ENCODE measurements at places on chromosomes 3 and 15.
A peak's percentile ranks its signal among the peaks of the same experiment; 100 is the strongest.

GRCh38 chr3:127615631-127616305, 13.2 kb upstream of the PODXL2 start:
- DNase-seq = no peak

- DNase-seq = no peak
Measured at GRCh38 chr15:62928242-62928999, 114.1 kb upstream of the TPM1 start.

DNA sequence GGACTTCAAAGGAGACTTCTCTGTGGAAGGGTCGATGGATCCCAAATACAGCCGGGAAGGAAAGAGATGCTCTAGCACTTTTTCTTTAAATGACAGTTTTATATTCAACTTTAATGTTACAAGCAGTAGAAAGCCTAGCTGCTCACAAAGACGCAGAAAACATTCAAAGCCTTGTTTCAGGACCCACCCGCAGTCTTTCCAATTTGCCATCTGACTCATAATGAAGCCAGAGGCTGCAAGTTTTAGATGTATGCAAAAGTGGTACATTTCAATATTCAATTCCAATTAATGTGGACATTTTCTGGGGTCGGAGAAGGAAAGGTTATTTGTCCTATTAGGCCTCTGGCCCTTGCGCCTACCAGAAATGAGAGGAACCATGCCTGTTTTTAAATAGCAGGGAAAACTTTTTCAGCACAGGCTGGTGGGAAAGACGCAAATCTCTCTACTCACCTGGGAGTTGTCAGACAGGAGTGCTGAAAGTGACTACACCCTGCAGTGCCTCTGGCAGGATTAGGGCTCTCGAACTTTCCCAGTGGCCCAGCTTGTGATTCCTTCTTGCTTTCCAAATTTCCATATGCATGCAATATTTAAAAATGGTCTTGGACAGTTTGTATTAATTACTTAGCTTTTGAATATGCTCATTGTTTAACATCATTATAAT, 117.4 kb upstream of the MBNL1 start:
- no peak for DNase-seq

DNA sequence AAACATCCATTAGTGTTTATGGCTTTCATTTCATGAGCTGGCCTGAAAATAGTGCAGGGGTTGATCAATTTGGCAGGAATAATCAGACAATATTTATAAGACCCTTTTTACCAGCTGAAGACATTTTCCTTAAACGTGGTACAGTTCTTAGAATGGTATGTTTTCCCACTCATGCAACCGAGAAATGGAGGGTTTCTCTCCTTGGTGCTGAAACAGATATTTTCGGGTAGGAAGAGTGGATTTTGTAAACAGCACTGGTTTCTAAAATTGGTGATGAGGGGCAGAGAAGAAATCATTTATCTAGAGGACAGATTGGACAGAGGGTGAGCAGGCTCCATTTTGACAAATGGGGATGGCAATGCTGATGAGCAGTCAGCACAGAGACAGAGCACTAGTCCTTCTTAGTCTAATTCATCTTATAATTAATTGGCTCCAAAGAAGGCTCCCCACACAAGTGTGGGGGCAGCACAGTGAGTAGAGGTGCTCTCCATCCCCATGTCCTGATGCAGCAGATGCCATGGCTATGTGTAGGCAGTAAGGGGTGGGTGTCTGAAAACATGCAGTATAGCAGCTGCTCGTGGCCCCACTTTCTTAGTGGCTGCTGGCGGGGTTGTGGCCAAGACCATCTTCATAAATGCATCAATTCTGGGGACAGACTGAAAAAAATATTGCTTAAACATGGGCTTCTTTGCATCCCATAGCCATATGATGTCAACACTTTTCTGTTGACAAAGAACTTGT, 18.1 kb upstream of the SLC7A14 start:
- no peak for DNase-seq

- no peak for DNase-seq
Measured at GRCh38 chr15:41940441-41940857, 31.9 kb downstream of the EHD4 start.

DNA sequence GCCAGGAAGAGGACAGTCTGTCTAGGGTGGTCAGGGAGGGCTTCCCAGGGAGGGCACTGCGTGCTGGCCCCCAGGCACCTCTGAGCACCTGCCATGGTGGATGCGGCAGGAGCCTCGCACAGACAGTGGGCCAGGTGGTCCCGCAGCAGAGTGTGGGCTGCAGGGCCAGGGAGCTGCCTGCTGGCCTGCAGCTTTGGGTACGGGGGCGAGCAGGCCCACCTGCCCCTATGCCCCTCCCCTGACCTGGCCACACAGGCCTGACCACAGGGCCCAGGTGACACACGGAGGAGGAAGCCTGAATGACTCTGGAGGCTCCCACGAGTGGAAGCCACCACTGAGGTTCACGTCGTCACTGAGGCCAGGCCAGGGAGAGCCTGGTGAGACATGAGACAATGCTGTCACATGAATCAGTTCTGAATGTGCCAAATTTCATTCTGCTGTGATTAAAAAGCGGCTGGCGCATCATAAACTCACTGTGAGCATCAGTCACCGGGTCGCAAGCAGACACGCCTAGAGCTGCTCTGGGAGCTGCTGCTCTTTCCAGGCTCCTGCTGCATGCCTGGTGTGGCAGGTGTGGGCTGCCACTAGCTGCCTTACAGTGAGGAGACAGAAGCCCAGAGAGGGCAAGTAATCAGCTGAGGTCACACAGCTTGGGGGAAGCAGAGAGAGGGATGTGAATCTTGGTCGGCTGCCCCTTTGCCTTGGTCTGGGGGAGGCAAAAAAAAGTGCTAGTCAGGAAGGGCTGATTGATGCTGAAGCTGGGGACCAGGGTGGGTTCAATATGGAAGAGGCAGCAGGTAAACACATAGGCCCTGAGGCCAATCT, 39.5 kb upstream of the IQSEC1 start:
- no peak for DNase-seq

- no peak for DNase-seq
Measured at GRCh38 chr3:155179437-155179827, 99.3 kb downstream of the MME start.

DNA sequence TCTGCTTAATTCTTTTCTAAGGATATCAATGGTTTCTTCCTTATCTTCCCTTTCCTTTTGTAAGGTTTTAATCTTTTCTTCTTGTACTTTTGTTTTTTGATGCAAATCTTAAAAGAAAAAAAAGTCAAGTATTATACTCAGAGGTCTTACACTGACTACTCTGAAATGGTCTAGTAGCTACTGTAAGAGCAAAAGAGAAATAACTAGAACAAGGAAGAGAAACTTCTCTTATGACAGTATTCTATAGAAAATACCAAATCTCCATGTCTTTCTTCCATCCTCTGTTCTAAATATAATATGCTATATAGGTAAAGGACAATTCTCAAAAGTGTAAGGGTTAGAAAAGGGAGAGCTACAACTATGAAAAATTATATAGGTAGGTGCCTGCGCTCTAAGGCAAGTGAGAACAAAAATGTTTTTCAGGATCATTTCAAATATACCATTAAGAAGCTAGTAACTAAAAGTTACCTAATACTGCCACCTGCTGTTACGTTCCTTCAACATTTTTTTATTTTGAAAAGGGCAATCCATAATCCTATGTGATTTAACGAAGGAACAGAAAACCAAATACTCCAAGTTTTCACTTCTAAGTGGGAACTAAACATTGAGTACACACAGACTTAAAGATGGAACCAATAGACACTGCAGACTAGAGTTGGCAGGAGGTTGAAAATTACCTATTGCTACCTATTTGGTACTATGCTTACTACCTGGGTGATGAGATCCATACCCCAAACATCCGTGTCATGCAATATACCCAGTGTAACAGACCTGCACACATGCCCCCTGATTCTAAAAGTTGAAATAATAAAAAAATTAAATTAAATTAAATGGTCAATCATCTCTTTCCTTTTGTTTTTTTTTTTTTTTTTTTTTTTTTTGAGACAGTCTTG, 36.7 kb downstream of the CIP2A start:
- DNase-seq = no peak

DNA sequence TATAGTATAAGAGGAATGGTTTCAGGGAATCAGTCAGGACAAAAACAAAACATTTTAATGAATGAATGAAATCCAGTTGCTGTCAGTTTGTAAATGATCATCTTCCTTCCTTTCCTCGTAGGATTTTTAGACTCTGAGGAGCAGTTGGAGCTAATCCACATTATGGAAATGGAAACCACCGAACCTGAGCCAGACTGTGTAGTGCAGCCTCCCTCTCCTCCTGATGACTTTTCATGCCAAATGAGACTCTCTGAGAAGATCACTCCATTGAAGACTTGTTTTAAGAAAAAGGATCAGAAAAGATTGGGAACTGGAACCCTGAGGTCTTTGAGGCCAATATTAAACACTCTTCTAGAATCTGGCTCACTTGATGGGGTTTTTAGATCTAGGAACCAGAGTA, 3.1 kb downstream of the TIPARP start:
- no peak for DNase-seq

DNA sequence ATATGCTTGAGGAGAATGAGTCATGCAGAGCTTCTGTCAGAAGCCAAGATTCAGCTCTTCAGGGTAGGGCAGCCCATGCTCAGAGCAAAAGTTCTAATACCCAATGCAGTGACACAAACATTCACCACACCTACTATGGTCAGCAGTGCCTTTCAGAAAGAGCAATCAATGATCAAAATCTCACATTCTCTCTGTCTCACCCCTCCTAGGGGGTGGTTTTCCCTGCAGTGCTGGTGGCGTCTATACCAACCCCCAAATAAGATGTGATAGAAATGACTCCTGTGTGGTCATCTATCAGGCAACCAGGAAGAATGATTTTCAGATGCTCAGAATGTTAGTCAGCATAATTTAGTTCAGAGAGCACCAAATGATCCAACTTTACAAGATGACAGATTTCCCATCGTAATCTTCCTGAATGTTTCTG, 385.3 kb downstream of the NTRK3 start:
- no peak for DNase-seq

DNA sequence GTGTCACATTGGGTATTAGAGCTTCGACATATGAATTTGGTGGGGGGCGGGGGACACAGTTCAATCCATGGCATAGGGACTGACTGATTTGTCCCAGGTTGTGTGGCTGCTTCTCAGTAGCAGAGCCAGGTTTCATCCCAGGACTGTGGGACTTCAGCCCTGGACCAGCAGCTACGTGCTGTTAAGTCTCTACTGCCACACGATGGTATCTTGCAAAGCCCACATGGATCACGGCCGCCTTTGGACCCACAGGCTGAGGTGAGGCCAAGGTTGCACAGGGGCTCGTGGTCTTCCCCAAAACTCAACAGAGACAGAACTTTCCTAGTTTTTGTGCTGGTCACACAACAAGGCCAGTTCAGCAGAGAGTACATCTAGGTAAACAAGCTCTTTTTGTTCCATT, 97.4 kb downstream of the LRRK1 start:
- DNase-seq = no peak

DNA sequence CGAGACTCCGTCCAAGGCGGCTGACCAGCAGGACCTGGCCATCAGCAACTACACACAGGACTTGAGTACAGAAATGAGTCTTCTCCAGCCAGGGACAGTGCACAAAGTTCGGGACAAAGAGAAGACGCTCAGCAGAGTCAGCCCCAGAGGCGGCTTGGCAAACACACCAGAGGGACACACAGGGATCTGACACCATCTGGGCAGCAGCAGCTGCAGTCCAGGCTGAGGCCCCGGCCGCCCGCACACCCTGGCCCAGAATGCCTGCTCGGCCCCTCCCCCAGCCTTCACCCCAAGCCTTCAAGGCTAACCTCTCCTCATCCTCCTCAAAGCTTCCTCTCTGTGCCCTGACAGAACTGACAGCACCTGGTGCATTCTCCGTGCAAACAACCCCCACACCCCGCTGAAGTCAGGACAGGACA, 61.1 kb downstream of the XXYLT1 start:
- DNase-seq = no peak

GRCh38 chr15:31306426-31307269, 20.0 kb upstream of the KLF13 start:
- peak; percentile 70 for DNase-seq

GRCh38 chr3:28250999-28251398, 9.6 kb downstream of the CMC1 start:
- DNase-seq = no peak

DNA sequence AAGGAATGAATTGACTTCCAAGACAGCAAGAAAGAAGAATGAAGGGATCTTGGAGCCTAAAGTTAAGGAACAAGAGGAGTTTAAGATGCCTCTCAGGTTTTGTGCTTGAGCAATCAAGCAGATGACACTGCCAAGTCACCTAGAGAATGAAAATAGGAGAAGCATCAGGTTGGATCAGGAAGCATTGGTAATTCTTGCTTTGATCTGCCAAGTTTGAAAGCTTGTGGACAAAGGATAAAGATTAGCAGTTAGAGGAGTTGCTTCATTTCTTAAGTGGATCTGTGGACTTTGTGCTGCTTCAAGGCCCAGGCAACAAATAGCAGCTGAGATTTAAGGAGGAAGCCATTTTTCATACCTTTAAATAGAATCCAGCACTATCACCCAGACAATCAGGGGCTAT, 35.6 kb downstream of the FRMD5 start:
- DNase-seq = no peak

- no peak for DNase-seq
Measured at GRCh38 chr3:184618811-184619210, 57.2 kb downstream of the EPHB3 start.

DNA sequence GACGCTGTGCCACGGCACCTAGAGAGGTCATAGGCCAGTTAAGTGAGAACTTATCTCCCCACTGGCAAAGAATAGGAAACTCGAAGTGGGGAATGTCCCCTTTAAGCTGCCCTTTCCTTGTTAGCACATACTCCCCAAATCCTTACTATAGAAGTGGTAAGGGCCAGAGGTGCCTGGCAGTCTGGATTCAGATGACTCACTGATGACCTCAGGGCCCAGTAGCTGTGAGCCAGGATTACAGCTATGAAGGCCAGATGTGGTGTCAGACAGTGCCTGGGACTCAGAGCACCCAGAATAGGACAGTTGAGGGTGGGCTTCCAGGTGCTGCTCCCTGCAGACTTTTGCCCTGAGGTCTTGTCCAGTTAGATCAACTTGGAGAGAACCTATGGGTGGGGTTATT, 37.7 kb downstream of the PDIA5 start:
- DNase-seq = no peak

GRCh38 chr15:39592500-39592899, 11.6 kb downstream of the THBS1 start:
- DNase-seq = no peak

DNA sequence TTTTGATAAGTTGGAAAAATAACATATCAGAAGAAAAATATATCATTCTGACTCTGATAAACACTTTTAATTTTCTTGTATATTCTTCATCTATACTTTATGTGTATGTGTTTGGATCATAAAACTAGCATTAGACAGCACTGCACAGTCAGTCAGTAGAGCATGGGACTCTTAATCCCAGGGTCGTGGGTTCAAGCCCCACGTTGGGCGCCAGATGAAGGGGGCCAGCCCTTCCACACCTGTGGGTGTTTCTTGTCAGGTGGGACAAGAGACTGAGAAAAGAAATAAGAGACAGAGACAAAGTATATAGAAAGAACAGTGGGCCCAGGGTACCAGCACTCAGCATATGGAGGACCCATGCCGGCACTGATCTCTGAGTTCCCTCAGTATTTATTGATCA, 546.0 kb upstream of the NR2F2 start:
- no peak for DNase-seq

- no peak for DNase-seq
Measured at GRCh38 chr3:14188041-14188754, 9.6 kb downstream of the LSM3 start.
